ENCODE measurements at places on chromosomes 1 and 21. TPM values are rescaled to one million over a fixed set of nuclear protein-coding genes. Genes with fewer than 3 reads are reported as not detected.

- no peak for DNase-seq
Measured at GRCh38 chr1:165623624-165624023, 7.4 kb upstream of the MGST3 start.

DNA sequence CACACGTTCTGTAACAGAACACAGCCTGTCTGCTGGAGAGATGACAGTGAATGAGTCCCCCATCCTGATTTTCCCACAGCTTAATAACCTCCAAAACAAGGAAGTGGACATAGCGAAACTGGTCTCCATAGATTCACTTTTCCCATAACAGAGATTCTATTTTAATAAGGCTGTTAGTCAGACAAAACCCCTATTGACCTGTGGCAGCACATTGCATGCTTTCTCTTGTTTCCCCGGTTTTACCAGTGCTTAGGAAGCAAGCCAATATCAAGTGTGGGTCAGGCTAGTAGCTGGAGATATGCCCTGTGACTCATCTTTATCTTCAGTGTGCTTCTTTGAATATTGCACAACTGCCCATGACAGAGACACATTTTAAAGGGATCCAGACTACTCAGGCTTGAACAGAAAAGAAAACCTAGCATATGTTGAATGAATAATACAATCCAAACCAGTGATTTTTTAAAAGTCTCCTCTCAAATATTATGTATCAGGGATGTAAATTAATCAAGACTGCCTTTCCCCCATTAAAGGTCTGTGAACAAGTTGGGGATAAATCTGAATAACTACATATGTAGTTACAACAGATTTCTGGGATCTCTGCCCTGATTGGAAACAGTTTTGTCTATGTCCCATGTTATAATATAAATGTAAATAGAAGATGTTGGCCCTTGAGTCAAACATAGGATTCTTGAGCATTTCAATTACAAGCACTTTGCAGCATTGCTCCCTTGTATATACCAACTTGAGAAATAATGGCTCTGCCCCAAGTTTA is 11.9 kb upstream of the CLDN8 start:
- DNase-seq, result no peak

Gene RGS16
- total RNA-seq, result 16.4 TPM

DNA sequence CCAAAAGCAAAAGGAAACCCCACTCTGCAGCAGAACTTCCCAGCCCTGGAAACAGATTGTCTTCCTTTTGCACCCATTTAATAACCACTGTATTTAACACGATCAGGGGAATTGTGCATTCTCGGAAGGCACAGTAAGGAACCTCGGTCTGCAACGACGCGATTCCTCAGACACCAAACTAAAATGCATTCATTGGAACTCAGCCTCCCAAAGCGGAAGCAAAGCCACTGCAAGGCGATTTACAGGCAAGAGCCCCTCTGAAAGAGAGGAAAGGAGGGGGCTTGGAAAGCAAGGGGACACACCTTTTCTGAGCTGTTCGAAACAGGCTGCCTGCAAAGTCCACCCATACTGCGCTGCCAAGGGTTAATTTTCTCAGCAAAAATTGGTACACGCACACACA is 297.7 kb downstream of the OMA1 start:
- DNase-seq, result no peak

DNA sequence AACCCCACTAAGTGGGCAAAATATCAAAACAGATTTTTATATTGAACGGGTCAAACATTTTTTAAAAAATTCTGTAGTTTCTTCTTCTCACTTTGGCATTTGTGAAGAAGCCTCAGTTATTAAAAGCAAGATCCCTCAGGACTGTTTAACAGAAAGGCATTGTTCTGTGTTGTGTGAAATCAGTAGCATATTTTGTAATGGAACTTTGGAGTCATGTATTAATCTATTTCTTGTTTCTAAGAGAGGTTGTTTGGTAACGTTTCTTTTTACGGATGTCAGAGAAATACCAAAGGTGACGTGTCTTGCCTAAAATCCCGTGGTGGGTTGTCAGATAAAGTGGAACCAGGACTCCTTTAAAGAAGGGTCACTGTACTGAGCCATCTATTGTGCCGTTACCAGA is 23.7 kb downstream of the GPR137B start:
- DNase-seq, result no peak

- no peak for DNase-seq
Measured at GRCh38 chr1:33248244-33248643, 8.0 kb upstream of the ZNF362 start.

DNA sequence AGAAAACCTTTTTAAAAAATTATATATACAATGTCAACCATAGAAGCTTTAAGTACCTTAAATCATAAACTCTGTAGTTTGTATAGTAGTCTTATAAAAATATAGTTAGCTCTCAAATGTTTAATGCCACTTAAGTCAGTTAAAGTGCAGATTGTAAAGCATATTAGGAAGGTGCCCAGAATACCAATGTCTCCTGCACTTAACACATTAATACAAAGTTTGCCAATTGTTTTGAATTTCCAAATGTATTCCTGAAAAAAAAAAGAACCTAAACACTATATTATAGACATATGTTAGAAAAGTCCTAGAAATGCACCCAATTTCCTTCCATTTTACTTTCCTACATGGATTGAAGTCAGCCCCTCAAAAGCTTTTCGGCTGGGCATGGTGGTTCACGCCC is 12.1 kb downstream of the F3 start:
- DNase-seq, result no peak

Gene ADAMTS1
- total RNA-seq, result 0.08 TPM

DNA sequence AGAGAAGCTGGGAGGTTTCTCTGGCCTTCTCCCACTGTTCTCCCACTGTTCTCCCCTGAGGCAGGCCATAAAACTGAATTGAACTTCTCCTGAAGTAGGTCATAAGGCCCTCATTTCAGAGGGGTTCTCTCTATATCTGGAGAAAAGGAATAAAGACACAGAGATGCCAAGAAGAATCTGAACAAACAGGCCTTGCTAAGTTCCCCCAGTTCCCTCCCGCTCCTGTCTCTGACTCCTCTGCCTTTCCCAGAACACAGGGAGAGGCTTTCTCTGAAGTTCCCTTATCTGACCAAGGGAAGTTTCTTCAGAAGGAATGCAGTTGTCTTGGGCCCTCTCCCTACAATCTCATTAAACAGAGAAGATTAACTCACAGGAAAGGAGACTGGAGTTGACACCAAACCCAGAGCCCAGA is 83.4 kb downstream of the SLC16A1 start:
- no peak for DNase-seq

DNA sequence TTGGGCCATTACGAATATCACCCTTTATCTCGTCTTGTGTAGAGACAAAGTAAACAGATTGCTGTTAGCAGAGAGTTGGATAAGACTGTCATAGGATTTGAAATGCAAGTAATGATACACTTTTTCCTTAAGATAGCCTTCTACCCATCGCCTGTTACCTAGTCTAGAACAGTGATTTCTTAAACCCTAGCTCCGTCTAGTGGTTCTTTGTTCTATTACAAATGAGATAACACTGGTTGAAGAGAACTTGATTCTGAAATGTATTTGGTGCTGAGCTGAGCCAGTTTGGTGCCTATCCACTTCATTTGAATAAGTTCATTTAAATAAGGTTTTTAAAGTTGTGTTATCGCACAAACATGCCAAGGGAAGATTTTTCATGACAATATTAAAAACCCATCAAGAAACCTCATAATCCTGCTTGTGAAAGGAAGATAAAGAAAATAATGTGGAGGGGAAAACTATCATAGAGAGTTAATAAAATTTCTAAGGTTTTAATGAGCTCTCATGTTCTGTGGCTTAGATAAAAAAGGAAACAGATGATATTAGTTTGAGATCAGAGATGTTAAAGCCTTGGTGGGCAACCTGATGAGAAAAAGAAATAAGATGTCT is 1.5 kb upstream of the KCNH1 start:
- DNase-seq, result no peak

DNA sequence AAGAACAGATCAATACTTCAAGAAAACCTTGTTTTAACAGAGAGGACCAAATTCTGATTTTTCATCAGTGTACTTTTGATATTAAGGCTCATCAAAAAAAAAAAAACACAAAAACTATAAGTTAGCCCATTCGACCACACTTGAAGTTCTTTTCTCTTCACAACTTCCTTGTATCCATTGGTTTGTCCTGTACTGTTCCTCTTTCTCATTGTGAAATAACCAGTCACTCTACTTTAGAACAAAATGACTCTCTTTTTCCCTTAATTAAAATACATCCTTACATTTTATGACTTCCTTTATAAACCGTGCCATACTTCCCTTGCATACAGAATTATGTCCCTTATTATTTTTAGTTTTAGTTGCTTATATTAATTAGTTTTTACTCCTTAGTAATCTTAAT is 8.4 kb downstream of the QSOX1 start:
- no peak for DNase-seq

DNA sequence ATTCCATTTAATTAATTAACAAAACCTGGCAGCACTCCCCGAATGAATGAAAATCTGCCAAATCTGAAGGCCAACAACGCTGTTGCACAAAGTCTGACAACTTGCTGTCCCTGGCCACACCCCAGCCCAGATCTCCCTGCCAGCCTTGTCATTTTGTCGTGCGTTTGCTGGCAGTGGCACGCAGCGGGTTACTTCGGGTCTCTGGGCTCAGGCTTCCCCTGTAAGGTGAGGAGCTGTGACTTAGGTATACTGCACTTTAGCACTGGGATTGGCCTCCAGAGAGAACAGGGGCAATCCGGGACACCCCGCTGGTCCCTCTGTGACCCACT is 34.3 kb upstream of the SIM2 start:
- no peak for DNase-seq

- no peak for DNase-seq
Measured at GRCh38 chr1:53361541-53361961, 33.7 kb upstream of the LRP8 start.

Gene CHIT1
- 1.1 TPM for total RNA-seq

DNA sequence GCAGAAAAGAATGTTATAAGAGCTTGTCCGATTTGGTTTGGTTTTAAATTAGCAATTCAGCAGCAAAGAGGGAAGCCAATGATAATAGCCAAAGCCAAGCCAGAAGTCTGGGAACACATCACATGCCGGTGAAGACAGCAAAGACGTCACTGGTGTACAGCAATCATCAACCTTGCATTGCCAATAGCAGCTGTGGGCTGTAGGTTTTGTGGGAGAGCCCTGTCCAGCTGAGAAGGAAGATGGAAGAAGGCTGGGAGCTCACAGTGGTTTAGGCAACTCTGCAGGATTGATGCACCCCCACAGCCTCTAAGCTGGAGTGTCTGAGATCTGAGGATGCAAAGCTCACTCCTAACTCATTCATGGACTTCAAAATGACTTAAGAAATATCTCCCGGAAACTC is 338.7 kb downstream of the SIPA1L2 start:
- DNase-seq, result no peak

Gene B3GALT2
- 0.25 TPM for total RNA-seq

DNA sequence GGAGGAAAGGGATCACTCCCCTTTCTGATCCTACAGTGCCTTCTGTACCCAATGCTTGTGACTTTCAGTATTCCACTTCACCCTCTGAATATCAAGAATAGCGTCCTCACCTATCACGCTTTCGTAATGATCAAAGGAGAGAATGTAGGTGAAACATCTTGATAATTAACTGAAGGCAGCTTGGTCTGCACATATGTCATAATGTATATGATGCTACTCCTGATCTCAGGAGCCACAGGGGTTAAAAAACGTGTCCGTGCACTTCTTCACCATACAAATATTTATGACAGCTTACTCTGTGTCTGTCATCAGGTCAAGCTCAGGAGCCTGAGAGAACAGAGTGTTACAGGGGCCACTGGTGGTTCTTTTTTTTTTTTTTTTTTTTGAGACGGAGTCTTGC is 1.2 kb upstream of the PIK3C2B start:
- DNase-seq, result no peak

Gene OR2T29
- not detected for total RNA-seq

DNA sequence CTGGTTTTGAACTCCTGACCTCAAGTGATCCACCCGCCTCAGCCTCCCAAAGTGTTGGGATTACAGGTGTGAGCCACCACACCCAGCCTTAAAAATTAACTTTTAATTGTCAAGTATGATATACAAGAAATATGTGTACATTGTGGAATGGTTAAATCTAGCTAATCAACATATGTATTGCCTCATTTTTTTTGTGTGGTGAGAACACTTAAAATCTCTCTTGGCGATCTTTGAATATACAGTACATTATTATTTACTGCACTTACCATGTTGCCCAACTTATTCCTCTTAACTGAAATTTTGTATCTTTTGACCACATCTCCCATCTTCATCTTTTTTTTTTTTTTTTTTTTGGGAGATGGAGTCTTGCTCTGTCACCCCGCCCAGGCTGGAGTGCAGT is 23.3 kb downstream of the THRAP3 start:
- DNase-seq, result no peak

DNA sequence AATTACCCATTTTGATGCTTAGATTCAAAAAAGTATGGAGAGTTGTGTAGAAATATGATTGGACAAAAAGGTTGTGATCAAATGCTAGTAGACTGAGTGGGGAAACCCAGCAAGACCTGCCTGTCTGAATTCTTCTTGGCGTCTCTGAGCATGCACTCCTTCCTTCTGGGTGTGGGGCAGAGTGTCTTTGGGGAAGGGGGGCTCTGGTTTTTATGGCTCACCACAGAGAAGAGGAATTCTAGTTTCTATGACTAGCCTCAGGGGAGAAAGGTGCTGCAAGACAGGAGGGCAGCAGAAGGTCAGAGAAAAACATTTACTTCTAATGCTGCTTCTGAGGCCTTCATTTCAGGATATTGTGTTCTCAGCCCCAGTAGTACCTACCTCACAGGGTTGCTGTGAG is 33.9 kb upstream of the PIGC start:
- no peak for DNase-seq

GRCh38 chr21:36750576-36750959 is 51.7 kb downstream of the SIM2 start:
- DNase-seq, result no peak

- DNase-seq, result no peak
Measured at GRCh38 chr1:91523482-91523881, 22.8 kb downstream of the CDC7 start.

Gene IFNLR1
- 1.2 TPM for total RNA-seq

DNA sequence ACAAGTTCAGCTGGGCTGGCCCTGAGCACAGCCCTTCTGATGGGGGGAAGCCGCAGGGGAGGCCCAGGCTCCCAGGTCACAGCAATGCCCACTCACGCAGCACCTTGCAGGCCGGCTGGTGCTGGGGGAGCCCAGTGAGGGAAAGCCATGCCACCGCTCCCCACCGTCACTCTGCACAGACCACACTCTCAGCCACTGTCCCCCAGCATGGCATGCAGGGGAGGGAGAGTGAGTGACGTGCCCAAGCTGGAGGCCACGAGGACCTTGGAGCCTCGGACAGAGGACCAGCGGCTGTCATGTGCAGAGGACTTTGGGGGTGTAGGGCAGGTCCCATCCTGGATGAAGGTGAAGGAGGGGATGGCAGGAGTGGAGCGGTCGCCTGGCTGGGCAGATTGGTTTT is 25.1 kb downstream of the SLC45A1 start:
- no peak for DNase-seq

DNA sequence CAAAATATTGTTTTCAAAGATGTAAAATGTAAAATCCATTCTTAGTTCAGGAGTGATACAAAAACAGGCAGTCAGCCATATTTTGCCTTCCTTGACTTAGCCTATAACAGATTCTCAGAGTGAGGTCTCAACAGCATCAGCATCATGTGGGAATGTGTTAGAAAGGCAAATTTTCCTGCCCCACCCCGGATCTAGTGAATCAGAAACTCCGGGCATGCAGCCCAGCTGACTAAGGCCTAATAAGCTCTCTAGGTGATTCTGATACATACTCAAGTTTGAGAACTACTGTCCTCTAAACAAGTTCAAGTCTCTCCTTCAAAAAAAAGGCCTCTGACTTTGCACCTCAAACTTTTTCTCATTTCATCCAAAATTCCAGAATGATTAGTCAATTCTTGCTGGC is 46.9 kb upstream of the PRRC2C start:
- DNase-seq, result no peak

GRCh38 chr1:236853921-236854604 is 59.0 kb downstream of the MTR start:
- DNase-seq, result no peak

- DNase-seq, result no peak
Measured at GRCh38 chr21:28811860-28812259, 180.8 kb downstream of the LTN1 start.

Data from CD4-positive, alpha-beta T cell (primary cell).